ENCODE measurements at places on chromosomes 1 and 21.

DNA sequence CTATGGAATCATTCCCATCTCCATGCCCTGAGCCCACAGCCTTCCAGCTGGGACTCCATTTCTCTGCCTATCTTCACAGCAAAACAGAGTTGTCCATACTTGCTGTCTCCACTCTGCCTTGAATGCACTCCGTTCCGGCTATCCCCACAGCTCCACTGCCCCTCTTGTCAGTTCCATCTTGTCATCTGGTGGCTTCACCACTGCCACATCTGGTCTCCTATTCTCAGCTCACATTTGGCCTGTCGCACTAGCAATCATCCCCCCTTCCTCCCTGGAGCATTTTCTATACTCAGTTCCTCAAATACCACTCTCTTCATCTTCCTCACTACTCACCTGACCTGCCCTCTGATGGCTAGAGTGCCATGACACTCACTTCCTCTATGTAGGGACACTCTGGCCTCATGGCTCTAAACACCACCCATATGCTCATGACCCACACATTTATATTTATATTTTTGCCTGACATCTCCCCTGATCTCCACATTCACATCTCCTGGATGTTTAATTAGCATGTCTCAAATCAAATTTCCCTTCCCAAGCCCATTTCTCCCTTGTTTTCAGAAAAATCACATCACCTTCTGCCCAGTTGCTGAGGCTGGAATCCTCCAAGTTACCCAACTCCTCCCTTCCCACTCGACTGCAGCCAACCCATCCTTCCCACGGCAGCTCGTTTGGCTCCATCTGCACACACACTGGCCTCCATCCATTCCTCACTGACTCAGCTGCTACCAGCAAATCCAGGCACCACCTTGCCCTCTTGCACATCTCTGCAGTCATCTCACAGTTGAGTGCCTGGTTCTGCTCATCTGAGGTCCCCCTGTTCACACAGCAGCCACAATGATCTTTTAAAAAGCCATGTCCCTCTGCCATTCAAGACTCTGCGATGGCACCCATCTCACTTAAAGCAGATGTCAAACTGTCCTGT is 6.1 kb downstream of the ZNF692 start:
- DNase-seq = no peak

- no peak for DNase-seq
Measured at GRCh38 chr1:208029381-208030287, 118.7 kb upstream of the CD34 start.

GRCh38 chr1:203772836-203773235 is 7.9 kb downstream of the LAX1 start:
- no peak for DNase-seq

DNA sequence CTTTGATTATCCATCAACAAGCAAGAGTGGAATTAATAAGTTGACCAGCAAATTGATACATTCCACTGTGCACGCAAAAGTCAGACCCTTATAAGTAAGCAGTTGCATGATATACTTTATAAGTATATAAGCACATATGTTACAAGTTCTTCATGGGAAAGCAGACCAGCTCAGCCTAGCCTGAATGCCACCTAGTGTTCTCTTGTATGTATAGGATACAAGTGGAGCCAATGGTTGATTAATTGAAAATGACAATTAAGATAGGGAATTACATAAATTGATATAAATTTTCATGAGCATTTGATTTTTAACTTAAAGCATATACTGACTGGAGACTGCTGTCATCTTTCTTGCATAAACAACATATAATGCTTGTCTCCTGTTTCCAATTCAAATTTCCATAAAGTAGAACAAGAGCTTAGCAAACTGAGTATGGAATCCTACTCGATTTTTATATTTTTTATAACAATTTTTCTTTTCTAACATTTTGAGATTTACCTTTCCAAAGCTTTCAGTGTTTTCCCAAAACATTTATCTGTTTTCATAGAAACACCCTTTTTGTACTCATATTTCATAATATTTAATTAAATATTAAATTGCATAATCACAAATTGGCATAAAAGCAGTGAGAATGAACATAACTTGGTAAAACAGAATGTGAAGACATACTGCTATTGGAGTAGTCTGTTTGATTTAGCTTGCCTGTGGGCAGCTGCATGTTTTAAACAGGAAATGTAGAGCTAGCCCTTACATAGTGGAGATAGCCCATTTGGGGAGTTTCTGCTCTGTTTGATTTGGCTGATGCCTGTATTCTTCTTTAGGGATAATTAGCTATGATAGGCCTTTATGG is 62.8 kb downstream of the MAGI3 start:
- DNase-seq = no peak

DNA sequence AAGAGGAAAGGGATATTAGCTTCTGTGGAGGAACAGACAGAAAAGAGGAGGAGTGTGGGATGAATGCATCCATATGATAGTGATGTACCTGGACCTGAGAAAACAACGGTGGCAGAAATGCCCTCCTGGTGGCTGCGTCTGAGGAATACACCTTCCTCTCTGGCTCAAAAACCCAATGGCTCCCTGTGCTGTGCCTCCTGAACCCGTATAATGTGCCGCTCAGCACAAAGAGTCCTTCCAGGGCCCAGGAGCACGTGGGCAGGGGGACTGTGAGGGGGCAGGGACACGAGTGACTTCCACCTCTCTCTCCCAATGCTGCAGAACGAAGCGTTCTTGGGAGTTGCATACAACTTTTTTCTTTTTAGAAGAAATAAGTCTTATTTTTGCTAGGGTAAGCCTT is 31.2 kb downstream of the IRF2BP2 start:
- DNase-seq = no peak

DNA sequence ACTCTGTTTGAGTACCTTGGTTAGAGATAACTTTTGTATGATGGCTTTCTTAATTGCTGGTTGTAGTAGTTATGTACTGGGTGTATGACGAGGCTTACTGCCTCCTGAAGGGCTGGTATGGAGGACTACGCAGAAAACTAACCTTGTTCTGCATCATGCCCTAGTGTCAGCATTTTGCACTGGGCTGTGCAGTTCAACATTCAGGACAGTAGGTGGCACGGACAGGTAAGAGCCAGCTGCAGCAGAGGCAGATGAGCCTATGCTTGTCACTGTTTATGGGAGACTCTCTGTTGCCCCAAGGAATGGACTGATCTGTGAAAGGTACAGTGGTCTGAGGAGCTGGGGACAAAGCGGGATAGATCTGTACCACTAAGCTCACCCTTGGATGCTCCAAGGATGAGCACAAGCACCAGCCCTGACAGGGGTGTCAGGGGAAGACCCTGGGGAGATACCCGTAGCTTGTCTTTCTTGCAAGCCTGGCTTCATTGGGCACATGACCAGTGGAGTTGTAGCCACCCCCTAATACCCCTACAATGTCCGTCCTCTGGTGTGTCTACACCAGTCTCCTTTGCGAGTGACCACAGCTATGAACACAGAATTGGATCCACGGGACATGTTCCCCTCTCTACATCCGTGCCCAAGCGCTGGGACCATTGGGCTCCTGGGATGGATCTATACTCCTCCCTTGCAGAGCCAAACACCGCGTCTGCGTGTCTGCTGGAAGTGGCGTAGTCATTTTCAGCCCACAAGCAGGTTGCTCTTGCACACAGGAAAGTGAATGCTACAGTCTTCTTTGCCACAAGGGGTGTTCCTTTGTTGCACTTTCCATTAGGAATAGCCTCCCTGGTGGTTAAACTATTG is 51.1 kb upstream of the CFHR3 start:
- DNase-seq = no peak

DNA sequence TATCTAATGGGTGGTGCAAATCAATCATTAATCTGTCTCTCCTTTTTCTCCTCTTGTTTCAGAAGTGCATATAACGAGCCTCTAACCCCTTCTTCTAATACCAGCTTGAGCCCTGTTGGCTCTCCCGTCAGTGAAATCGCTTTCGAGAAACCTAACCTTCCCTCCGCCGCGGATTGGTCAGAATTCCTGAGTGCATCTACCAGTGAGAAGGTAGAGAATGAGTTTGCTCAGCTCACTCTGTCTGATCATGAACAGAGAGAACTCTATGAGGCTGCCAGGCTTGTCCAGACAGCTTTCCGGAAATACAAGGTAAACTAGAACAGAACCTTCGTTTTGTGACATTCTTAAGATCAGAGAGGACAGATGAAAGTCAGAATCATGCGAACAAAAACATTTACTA is 25.3 kb upstream of the VAMP3 start:
- DNase-seq = no peak

- no peak for DNase-seq
Measured at GRCh38 chr1:202807451-202807925, 733 bp downstream of the KDM5B start.

DNA sequence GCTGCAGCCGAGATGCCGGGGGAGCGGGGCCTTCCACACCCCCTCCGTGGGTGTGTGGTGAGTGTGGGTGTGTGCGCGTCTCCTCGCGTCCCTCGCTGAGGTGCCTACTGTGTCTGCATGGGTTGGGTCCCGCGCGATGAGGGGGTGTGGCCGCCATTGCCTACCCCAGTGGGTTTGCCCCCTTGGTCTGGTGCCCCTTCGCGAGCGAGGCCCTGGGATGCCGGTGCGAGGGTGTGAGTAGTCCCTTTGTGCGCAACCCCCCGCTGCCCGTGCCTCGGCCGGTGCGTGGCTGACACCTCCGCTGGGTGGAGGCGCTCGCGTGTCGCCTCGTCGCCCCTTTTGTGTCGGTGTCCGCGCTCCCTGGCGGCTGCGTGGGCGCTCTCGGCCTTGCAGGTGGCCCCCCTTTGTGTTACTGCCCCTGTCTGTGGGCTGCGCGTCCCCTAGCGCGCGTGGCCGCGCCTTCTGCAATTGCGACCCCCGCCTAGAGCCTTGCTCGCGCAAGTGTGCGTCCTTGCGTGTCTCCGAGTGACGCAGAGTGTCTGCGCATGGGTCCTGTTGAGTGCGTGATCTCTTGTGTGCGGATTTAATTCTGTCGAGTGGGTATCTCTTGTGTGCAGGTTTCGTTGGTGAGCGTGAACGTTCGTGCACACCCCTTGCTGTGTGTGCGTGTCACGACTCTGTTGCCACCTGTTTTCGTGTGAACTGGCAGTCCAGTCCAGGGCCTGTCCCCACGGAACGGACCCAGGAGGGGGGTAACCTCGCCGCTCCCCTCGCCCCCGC is 553 bp downstream of the TTC3 start:
- DNase-seq = no peak

DNA sequence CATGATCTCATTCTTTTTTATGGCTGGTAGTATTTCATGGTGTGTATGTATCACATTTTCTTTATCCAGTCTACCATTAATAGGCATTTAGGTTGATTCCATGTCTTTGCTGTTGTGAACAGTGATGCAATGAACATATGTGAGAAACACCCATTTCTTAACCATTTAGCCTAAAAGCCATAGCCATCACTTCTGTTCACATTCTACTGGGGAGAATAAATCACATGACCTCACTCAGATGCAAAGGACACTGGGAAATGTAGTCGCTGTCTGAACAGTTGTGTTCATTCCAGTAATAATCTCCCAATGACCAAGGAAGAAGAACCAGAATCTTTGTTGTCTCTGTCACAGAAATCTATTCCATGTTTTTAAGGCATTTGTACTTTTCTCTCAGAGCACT is 15.1 kb upstream of the PLA2G2E start:
- DNase-seq = no peak

GRCh38 chr1:212960932-212961331 is 10.6 kb downstream of the VASH2 start:
- DNase-seq = no peak

- no peak for DNase-seq
Measured at GRCh38 chr1:68016381-68016780, 34.0 kb downstream of the DIRAS3 start.

DNA sequence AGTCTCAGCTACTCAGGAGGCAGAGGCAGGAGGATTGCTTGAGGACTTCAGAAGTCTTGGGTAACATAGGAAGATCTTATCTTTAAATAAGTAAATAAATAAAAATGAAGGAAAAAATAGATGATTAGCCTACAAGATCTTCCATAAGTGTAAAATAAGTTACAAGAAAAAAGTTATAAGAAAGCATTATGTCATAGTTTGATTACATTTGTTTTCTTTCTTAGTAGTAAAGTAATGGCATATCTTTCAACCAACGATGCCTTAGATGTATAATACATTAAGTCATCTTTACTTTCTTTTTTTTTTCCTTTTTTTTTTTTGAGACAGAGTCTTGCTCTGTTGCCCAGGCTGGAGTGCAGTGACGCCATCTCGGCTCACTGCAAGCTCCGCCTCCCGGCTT is 46.5 kb downstream of the SNRPE start:
- DNase-seq = no peak

GRCh38 chr1:26705788-26706311 is 10.0 kb downstream of the ARID1A start:
- no peak for DNase-seq

DNA sequence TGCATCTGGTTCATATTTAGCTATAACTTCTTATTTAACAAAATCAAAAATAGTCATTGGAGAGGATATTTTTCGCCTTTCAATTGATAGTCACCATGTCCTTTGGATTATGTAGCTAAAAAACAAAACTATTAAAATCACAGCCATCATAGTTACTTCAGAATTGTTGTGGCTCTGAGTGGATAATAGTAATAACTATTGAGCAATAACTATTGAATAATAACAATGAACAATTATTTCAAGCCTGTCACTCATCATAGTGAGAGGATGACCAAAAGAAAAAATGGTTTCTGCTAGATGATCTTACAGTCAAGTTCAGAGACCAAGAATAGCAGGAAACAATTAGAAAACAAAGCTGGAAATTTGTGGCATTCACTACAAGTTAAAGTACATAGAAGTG is 38.4 kb upstream of the AGL start:
- no peak for DNase-seq

GRCh38 chr1:53120659-53121058 is 21.8 kb downstream of the SLC1A7 start:
- no peak for DNase-seq

GRCh38 chr1:15835205-15835740 is 12.2 kb upstream of the SPEN start:
- no peak for DNase-seq

DNA sequence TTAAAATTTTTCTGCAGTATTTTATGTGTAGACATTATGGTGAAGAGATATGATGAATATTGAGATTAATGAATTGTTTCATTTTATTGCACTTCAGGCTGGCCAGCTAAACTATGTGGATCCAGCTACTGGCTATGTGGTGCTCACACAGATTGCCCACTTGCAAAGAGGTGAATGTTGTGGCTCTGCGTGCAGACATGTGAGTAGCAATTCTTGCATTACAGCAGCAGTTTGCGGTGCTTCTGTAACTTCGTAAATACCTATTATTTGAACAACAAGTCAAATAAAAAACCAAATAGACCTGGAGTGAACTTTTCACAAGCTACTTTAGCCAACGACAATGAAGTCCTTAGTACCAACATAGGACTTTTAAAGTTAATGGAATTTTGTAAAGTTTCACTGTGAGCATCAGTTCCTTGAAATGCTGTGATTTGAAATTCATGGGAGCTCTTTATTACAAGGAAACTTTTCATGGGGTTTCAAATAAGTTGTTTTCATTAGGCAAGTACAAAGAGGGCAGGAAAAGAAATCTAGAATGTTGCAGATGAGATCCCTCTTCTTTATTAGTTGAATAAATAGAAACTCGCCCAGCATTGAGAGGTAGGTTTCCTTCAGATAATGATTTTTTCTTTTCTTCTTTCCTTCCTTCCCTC is 3.4 kb downstream of the C1orf53 start:
- no peak for DNase-seq

GRCh38 chr1:199691540-199691939 is 336.0 kb upstream of the NR5A2 start:
- DNase-seq = no peak

Data from cortex of kidney (tissue), 1 donor.